Suppressor macrophage treated with lipopolysaccharide for 4 hours (primary cell): ENCODE measurements at places on chromosomes 7 and 10.

- DNase-seq = peak; percentile 39
Observed at GRCh38 chr10:101843032-101844021, at the start of gene KCNIP2. Gene KCNIP2, minus strand, starts transcription at chr10:101843800. Its CDS starts 232 bp downstream, at chr10:101843568.

GRCh38 chr10:99888622-99889021, 106.2 kb downstream of the ABCC2 start:
- DNase-seq = no peak

DNA sequence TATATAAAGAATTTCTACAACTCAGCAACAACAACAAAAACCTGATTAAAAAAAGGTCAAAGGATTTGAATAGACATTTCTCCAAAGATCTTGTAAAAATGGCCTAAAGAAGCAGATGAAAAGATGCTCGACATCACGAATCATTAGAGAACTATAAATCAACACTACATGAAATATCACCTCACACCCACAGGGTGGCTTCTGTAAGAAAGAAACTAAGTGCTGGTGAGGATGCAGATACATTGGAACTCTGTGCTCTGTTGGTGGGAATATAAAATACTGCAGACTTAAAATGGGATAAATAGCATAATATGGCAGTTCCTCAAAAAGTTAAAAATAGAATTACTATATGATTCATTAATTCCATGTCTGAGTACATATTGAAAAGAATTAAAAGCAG, 38.3 kb upstream of the CDCA7L start:
- no peak for DNase-seq

DNA sequence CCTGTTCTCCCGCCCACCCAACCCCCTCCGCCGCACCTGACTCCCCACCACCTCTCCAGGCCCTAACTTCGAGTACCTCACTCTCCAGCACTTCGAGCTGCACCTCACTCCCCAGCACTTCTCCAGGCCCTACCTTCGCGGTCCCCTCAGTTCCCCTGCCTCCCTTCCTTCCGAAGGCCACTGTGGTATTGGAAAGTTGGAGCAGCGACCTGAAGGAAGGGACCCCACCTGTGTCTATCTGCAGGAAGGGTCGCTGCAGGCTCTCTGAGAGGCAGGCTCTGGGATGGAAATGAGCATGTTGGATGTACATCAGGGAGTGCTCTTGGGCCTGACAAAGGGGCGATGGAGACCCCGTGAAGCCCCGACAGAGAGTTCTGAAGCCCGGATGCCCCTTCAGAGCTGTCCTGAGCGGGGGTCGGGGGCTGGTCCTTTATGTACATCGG, 122.2 kb downstream of the PRKAG2 start:
- no peak for DNase-seq

GRCh38 chr7:130777426-130777825, 43.4 kb upstream of the KLF14 start:
- DNase-seq = no peak

- no peak for DNase-seq
Observed at GRCh38 chr10:11448190-11448544, 163.3 kb downstream of the USP6NL start.

DNA sequence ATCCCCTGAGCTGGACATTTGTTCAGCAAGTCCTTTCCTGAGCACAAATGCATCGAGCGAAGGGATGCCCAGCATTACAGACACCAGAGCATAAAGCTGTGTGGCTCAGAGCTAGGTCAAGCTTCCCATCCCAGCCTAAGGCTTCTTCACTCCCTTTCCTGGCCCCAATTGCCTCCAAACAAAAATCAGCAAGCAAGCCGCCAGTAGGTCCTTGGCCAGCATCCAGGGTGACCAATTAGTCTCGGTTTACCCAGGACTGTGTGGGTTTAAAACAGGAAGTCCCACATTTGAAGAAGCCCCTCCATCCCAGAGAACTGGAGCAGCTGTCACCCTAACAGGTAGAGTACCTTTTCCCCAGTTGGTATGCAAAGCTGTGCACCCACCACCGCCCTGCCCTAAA, 51.2 kb downstream of the PRKAG2 start:
- DNase-seq = peak; percentile 51

- no peak for DNase-seq
Observed at GRCh38 chr10:93461109-93461806, 20.9 kb downstream of the MYOF start.

- DNase-seq = no peak
Observed at GRCh38 chr7:23471106-23471859, 992 bp upstream of the IGF2BP3 start.

- peak; percentile 56 for DNase-seq
Observed at GRCh38 chr7:111098011-111098925, 7.3 kb downstream of the LRRN3 start.

DNA sequence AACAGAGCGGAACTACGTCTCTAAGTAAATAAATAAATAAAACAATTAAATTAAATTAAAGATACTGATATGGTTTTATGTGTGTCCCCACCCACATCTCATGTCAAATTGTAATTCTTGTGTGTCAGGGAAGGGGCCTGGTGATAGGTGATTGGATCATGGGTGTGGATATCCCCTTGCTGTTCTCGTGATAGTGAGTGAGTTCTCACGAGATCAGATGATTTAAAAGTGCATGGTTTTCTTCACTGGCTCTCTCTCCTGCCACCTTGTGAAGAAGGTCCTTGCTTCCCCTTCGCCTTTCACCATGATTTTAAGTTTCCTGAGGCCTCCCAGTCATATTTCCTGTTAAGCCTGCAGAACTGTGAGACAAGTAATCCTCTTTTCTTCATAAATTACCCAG, 29.0 kb upstream of the OGDHL start:
- no peak for DNase-seq

DNA sequence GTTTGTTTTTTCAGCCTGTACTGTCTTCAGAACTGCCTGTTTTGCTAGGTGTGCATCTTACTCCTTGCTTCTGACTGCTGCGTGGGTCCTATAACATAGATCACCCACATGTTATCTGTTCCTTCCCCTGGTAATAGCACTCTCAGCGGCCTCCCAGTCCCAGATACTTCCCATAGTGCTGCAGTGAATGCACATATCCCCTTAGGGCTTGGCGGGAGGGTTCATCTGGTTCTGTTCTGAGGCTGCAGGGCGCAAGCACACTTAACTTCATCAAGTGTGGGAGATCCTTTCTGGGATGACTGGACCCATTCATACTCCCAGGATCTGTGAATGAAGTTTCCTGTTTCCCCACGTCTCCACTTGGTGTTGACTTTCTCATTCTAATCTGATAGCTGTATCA, 90.7 kb downstream of the CELF2 start:
- no peak for DNase-seq

GRCh38 chr10:9786101-9786500, 1231.6 kb upstream of the CELF2 start:
- DNase-seq = no peak

DNA sequence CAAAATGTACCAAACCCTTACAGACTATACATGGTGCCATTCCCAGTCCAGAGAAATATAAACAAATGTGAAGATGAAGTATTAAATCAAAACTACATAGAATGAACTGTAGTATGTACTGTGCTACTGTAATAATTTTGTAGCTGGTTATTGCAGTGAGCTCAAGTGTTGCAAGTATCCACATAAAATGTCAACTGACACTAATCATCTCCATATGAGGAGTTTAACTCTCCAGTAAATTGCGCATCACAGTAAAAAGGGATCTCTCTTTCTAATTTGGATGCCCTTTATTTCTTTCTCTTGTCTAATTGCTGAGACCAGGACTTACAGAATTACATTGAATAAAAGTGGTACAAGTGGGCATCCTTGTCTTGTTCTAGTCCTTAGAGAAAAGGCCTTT, 165.5 kb downstream of the CPED1 start:
- no peak for DNase-seq

DNA sequence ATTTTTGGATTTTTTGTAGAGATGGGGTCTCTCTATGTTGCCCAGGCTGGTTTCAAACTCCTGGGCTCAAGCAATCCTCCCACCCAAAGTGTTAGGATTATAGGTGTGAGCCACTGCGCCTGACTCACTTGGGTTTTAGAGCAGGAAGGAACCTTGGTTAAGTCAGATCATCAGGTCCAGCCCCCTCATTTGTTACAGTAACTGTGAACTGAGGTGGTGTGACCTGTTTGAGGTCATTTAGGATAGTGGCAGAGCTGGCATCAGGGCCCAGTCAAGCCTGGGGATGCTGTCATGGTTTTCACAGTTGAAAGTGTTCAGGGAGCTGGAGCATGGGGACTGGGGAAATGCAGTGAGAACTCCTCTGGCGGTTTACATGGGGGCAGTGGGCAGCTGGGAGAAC, 159.6 kb downstream of the TAX1BP1 start:
- no peak for DNase-seq

GRCh38 chr10:113175176-113175575, 225.1 kb downstream of the TCF7L2 start:
- DNase-seq = no peak

- DNase-seq = peak; percentile 72
Observed at GRCh38 chr10:13074563-13075451, 25.2 kb upstream of the OPTN start.

DNA sequence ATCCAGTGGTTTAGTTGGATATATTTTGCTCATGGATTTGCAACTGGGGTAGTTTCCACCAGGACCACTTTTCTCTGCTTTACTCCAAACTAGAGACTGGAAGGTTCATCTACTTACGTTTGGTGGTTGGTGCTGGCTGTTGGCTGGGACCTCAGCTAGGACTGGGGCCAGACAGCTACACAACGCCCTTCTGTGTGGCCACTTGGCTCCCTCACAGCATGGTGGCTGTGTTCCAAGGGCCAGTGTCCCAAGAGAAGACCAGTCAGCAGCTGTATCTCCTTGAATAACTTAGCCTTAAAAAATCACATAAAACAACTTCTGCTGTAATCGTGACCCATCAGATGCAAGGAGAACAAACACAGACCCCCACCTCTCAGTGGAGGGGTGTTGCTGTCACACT, 4.2 kb upstream of the KCNH2 start:
- DNase-seq = no peak

- DNase-seq = no peak
Observed at GRCh38 chr7:90222390-90222789, 10.8 kb downstream of the STEAP2 start.

- peak; percentile 60 for DNase-seq
Observed at GRCh38 chr7:128734890-128735289, 4.3 kb upstream of the CALU start.

GRCh38 chr7:70098905-70099672, 500.8 kb downstream of the AUTS2 start:
- DNase-seq = no peak

- DNase-seq = no peak
Observed at GRCh38 chr10:132957981-132958882, 15.9 kb upstream of the CFAP46 start.

DNA sequence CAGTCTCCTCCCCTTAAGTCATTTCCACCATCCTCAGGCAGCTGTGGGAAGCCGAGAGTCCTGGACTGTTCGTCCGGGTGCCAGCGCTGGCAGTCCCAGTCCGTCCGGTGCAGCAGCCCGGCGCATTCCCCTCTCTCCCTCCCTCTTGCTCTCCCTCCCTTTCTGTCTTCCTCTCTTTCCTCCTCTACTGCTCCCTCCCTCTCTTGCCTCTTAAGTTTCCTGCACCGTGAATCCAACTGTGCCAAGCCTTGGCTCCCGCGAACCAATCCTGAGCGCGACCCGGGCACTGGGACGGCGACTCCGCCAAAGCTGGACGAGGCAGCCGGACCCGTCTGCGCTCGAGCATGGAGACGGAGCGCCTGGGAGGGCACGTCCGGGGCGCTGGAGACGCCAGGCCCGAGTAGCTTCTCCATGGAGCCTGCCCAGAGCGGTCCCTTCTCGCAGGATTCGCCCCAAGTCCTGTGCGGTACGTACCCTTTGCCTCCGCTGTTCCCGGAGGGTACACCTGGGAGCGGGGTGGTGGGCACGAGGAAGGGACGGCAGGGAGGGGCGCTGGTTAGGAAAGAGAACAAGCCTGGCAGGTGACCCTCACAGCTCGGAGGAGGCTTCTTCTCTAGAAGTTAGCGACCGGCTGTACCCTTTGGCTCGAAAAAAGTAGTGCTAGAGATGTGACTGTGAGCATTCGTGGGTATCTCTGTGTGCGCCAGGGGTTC, 1.0 kb downstream of the NXPH1 start:
- no peak for DNase-seq

- no peak for DNase-seq
Observed at GRCh38 chr7:138804618-138805017, 6.6 kb upstream of the ATP6V0A4 start.

GRCh38 chr10:5894873-5895272, 4.8 kb downstream of the FBH1 start:
- no peak for DNase-seq

- DNase-seq = no peak
Observed at GRCh38 chr7:96675548-96675947, 34.1 kb downstream of the SEM1 start.

DNA sequence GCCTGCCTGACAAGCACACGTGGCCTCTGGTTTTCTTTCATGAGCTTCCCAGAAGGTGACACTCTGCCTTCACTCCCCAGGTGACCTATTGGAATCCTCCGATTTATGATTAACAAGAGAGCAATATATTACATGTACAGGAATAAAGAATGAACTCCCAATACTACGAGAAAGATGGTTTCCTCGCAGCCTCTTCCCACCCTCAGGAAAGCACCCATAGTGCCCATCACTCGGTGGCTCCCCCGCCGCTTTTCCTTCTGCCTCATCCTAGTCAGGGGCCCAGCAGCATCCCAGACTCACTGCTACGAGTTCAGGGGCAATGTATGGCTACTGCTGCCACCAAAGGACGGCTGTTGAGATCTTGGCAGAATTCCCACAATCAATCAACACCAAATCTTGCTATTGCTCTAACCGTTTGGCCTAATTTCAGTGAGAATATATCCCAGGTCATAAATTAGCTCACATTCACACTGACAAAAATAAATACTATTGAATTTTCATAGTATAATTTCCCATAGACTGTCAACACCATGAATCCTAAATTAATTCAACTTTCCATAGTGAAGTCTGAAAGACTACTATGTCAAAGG, 196.3 kb downstream of the TNS3 start:
- no peak for DNase-seq

- no peak for DNase-seq
Observed at GRCh38 chr7:133668296-133669060, 415.6 kb downstream of the EXOC4 start.

GRCh38 chr10:90314718-90315117, 543.1 kb downstream of the HTR7 start:
- no peak for DNase-seq

DNA sequence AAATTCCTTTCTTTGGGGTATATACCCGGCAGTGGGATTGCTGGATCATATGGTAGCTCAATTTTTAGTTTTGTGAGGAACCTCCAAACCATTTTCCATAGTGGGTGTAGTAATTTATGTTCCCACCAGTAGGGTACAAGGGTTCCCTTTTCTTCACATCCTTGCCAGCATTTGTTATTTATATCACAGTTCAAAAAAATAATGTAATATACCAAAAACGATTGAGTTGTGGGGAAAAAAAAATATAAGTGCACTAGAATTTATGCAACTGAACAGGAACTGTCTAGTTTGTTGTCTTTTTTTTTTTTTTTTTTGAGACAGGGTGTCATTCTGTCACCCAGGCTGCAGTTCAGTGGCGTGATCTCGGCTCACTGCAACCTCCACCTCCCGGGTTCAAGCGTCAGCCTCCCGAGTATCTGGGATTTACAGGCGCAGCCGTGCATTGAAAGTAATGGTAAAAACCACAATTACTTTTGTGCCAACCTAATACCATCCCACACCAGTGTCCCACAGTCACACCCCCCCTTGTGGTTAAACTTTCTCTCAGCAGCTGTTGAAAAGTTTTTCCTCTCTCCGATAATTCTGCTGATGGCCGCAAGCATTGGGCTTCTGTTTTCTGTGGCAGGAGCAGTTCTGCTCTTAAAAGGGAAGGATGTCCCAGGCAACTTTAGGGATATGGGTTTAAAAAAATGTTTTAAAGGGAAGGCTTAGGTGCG, 6.8 kb upstream of the LAT2 start:
- DNase-seq = peak; percentile 83
